ENCODE measurements at places on chromosomes 16 and 17.

DNA sequence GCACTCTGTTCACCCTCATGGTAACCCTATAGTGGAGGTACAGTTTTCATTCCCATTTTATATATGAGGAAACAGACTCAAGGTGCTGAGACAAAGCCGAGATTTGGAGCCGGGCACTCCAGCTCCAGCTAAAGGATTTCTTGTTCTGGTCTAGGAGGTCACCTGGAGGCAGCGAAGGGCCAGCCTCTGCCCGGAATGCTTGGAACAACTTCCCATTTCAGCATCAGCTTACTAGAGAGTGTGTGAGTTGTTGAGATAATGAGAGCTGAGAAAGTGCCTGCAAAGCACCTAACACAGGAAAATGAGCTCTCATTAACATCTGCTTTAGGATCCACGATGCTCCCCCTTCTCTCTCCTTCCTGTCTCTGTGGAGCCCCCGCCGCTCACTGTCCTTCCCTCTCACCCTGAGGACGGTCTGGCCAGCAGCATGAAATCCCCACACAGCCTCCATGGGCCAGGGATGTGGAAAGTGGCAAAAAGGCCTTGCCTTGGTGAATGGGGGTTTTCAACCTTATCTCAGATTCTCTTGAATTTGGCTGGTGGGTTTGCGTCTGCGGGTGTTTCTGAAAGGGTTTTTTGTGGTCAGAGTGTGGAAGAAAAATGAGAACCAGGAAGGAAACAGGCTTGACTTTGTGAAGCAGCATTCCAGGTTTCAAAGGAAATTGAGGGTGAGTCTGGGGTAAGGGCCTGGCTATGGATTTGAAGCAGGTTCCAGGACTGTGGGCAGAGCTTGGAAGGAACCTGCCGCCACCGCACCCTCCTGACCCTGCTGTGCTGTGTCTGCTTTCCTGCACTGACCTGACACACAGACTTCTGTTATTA is 178.7 kb downstream of the FOXL1 start:
- no peak for DNase-seq

- no peak for DNase-seq
These were observed 939 bp downstream of the CORO6 start for GRCh38 chr17:29621751-29622194.

- DNase-seq = no peak
These were observed 170.3 kb downstream of the COPRS start for GRCh38 chr17:31688701-31689100.

- DNase-seq = no peak
These were observed 81.9 kb upstream of the TBX2 start for GRCh38 chr17:61317779-61318178.

GRCh38 chr16:47886631-47887415 is 269.0 kb downstream of the ABCC12 start:
- no peak for DNase-seq

DNA sequence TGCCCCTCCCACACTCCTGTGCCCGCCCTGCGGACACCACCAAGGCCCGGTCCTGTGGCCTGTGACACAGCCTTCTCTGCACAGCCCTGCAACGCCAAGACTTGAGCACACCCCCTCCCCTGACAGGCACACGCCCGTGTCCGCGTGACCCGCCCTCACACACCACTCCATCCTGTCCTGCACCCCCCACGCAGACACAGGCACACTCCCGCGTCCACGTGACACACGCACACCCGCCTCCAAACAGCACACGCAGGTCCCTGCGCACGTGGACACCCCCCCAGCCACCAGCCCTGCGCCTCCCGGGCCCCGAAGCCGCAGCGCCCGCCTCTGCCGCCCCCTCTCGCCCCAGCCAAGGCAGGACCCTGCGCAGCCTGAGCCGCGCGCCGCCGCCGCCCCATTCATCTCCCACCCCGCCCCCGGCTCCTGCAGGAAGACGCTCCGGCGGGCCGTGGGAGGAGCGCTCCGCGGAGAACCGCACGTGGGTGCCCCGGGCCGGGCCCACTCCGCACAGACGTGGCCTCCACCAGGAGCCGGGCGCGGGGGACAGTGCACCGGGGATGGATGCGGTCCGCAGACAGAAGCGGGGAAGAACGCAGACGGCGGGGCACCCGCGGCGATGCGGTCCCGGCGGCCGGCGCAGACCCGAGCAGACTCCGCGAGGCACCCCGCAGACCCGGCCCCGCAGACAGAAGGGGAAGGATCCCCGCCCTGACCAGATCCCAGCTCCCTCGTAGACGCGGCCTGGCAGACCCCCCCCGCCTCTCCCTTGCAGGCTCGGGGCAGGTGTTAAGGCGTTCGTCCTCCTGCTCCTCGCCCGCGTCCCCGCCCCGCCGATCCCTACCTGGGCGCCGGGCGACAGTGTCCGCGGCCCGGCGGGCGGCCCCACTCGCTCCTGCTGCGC is 506 bp downstream of the CAMKK1 start:
- peak; percentile 74 for DNase-seq

DNA sequence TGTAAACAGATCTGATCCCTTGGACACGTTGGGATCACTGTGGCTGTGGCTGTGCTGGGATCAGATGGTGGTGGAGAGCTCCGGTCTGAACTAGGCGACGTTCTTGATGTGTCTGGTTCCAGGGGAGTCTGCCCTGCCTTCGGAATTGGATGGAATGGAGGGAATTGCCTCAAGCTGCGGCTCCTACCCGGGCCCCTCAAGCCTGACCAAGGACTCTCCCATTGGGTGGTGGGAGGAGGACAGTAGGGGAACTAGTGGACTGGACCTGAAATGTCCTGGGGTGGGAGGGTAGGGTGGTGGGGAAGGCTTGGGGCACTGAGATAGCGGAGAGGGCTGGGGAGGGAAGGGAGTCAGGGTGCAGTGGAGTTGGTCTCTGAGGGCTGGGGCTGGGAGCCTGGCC is 3.2 kb upstream of the UBALD1 start:
- DNase-seq = no peak

DNA sequence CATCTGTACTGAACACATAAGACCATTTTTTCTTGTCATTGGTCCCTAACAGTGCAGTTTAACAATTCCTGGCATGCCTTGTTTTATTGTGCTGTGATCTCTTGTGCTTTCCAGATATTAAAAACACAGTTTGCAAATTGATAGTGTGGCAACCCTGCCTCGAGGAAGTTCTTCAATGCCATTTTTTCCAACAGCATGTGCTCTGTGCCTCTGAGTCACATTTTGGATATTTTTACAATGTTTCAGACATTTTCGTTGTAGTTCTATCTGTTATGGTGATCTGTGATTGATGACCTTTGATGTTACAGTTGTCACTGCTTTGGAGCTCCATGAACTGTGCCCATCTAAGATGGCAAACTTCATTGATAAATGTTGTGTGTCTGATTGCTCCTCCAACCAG is 66.2 kb downstream of the GOSR1 start:
- no peak for DNase-seq

Measured in CD4-positive, alpha-beta T cell treated with Interleukin-15 for 4 hours (primary cell).